Activated CD8-positive, alpha-beta T cell treated with anti-CD3 and anti-CD28 coated beads for 36 hours (primary cell): ENCODE measurements at places on chromosomes 11 and 22. TPM values are rescaled to one million over a fixed set of nuclear protein-coding genes. Genes with fewer than 3 reads are reported as not detected.
A peak's percentile ranks its signal among the peaks of the same experiment; 100 is the strongest.

The TEX12 gene
- total RNA-seq: not detected

The OR4A16 gene
- total RNA-seq: not detected

The ARSA gene
- 11.6 TPM for total RNA-seq

The WNT11 gene
- total RNA-seq: 0.32 TPM

The IGF2 gene
- 8.2 TPM for total RNA-seq

The DNAJB7 gene
- not detected for total RNA-seq

The CRACR2B gene
- total RNA-seq: 2.4 TPM

The PACSIN2 gene
- total RNA-seq: 35.7 TPM

The SCGB1D4 gene
- total RNA-seq: not detected

- DNase-seq: no peak
These were observed 117.8 kb downstream of the NTM start for GRCh38 chr11:131488238-131488637.

- peak; percentile 97 for DNase-seq
These were observed 15.8 kb upstream of the EHD1 start for GRCh38 chr11:64894070-64894811.

DNA sequence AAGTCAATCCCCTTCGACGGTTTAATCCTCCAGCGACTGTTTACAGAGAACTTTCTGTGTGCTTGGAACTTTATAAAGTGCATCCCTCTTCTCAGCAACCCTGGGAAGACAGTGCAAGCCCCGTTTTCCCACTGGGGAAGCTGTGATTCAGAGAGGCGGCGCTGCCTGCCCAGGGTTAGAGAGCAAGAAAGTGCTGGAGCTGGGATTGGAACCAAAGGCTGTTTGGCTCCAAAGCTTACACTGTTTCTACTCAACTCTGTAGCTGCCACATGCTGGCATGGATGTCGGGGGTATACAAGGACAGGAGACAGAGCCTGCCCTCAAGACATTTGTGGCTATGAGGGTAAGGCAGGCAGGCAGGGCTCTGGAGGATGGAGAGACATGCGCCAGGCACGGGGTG, 13.0 kb downstream of the FBLN1 start:
- DNase-seq: no peak

- peak; percentile 42 for DNase-seq
These were observed 718 bp downstream of the LTBP3 start for GRCh38 chr11:65557280-65558001.

- DNase-seq: no peak
These were observed 35.9 kb upstream of the GRAMD4 start for GRCh38 chr22:46584081-46584921.

- DNase-seq: no peak
These were observed 1.4 kb upstream of the C11orf52 start for GRCh38 chr11:111917312-111917711.

GRCh38 chr11:57639321-57640067, 10.2 kb downstream of the YPEL4 start:
- peak; percentile 32 for DNase-seq

DNA sequence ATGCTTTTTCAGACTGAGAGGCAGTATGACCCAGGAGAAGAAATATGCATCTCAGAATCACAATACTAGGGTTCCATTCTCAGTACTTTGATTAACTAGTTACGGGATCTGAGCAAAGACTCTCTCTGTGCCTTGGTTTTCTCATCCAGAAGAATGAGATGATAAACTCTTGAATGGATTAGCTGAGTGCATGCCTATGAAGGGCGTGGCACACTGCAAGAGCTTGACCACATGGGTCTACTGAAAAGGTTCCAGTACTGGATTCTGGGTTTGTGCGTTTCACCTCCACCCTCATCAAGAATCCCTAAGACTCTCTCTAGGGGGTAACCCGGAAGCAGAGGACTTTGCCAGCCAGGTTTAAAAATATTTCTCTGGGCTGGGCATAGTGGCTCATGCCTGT, 25.6 kb downstream of the PGA5 start:
- no peak for DNase-seq

- no peak for DNase-seq
These were observed 180.6 kb downstream of the OR4A47 start for GRCh38 chr11:48669146-48669545.

DNA sequence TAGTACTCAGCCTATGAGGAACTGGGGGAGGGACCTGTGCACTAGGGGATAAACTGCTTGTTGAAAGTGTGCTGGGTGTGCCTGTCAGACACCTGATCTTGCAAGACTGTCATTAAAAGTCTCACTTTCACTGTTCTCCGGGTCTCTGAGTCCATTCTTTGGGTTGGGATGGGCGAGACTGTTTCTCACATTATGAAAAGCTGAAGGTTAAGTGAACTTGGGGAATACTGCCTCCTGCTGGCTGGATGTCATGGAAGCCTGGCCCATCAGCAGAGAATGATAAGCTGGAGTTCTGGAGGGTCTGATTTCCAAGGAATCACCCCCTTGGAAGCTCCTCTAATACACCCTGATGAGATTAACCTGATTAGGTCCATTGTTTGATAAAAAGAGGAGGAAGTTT, 9.0 kb upstream of the VPREB1 start:
- DNase-seq: peak; percentile 81

DNA sequence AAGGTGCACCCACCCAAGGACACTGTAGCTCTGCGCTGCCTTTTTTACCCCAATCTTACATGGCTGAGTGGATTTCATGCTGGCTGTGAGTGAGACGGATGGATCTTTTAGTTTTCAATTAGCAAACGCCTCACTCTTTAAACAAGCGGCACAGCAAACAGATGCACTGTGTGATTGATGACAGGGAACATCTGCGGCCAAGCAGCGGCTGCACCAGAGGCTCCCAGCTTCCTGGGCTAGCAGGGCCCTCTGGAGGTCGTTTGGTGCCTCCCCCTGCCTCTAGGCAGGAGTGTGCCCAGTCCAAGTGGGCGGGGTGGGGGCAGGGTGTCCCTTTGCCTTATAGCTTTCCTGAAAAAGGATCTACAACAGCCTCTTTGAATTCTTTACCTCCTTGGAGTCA, 2.1 kb upstream of the DRD2 start:
- no peak for DNase-seq

GRCh38 chr22:39487826-39488520, 14.1 kb upstream of the MIEF1 start:
- DNase-seq: no peak

DNA sequence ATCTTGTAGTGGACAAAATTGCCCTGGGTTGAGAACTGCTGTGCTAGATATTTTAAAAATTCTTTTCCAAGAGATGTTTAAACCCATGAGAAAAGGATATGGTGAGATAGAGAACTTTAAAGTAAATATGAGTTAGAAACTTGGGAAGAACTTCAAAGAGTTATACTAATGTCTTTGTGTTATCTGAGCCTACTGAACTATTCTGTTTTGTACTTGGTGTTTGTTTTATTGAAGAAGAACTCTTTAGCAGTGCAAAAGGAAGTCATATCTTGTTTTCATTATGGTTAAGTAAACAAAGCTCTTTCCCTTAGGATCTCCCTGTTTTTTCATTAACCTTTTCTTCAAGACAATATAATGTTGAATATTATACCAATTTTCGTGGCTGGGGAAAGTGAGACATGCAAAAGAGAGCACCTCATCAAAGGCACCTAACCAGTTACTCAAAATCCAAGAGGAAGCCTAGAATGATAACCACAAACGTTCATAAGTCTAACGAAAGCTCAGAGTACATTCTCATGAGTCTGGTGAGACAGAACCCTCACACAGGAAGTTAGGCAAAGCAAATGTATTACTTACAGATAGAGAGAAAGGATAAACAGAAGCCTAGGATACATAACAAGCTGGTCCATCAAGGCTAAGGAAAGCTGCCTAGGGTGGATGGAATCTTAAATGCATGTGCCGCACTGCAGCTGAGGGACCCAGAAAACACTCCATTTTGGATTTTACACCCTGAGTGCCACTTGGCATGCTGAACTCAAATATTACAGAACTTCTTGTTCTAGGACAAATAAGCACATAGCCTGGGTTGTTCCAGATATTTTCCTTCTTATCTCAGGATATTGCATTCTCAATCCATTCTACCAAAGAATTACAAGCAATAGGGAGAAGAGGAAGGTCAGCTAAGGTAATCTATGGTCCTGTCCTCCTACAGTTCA, 112.5 kb upstream of the ANO3 start:
- no peak for DNase-seq

DNA sequence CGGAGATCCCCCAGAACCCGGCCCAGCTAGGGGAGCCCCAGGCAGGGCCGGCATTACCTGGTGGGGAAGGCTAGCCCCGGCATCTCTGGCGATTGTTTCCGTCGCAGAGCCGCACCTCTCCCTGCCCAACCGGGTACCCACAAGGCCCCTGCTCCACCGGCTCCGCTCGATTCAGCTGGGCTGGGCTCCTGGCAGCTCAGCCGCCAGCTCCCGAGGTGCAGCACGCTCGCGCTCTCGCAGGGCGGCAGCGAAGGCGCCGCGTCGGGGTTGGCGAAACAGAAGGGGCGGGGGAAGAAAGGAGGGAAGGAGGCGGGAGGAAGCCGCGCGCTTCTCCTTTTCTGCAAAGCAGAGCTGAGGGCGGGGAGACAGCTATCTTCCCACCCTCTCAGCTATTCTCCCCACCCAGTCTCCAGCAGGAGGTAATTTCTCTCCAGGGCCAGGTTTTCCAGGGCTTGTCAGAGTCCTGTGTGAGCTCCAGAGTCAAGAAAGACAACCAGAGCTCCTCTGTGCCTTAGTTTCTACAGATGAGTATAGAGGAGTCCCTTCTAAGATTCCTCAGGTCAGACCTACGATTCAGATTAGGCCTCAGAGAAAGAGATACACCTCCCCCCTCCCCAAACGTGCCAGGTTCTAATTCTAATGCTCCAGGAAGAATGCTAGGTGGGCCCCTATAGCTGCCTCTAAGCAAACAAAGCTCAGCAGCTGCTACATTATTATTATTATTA, 62.0 kb downstream of the PAK1 start:
- peak; percentile 87 for DNase-seq

- DNase-seq: peak; percentile 17
These were observed 26.8 kb downstream of the CLDN25 start for GRCh38 chr11:113806406-113806805.
